ENCODE measurements at places on chromosomes 16 and 17.
A peak's percentile ranks its signal among the peaks of the same experiment; 100 is the strongest.

DNA sequence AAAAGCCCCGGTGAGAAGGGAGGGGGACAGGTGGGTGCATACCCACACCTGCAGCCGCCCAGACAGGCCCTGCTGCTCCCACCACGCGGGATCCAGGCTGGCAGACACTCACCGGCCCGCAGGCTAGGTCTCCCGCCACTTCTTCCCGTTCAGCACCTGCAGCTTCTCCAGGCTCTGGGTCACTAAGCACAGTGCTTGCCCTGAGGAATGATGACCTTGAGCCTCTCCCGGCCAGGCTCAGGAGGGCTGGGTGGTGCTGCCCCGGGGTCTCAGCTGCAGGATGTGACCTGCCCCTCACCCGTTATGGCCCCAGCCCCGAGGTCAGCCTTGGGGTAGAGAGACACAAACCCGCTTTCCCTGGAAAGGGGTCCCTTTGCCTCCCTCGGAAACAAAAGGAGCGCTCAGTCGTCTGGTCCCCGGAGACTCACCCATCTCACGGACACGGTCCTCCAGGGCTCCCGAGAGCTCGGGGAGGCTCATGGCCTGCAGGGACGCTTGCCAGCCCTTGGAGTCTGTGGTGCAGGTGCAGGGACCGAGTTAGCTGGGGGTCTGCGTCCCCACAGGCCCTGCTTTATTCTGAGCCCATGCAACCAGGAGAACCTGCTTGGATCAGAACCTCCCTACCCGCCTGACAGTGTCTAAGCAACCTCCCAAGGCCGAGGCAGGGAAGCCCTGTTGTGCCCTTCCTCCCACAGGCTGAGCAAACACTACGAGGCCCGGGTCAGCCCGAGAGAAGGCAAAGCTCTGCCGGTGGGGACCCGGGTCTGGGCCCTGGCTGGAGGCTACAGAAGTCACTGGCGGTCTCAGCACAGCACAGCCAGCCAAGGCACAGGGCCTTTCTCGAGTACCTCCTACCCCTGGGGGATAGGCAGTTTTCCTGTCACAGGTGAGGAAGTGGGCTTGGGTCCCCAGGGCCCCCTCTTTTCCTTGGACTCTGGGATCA is 3.8 kb downstream of the NUDT16L1 start:
- DNase-seq: no peak

DNA sequence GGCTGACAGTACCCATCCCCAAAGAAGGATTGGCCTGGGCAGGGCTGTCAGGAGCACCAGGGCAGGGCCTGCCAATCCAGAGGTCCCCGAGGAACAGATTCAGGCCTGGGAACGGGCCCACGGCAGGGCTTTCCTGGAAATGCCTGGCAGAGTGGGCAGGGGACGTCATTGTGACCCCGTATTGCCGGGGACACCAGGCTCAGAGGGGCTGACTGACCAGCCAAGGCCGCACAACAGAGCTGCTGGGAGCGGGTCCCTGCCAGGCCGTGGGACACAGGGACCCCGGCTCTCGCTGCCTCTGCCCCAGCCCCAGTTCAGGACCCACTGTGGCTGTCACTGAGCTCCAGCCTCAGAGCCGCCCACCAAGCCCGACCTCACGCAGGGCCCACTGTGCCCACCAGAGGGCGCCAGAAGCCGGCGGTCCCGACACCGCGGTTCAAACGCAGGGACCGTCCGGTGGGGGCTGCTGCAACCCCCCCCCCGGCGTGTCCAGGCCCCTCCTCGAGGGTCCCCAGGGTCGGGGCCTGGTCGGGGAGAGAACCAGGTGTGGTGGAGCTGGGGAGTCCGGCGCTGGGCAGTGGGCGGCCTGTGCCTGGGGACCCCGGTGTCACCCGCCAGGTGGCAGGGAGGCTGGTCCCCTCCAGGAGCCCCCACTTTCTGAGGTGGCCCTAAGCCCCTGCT is 15.2 kb upstream of the SSTR5 start:
- DNase-seq: peak; percentile 51

DNA sequence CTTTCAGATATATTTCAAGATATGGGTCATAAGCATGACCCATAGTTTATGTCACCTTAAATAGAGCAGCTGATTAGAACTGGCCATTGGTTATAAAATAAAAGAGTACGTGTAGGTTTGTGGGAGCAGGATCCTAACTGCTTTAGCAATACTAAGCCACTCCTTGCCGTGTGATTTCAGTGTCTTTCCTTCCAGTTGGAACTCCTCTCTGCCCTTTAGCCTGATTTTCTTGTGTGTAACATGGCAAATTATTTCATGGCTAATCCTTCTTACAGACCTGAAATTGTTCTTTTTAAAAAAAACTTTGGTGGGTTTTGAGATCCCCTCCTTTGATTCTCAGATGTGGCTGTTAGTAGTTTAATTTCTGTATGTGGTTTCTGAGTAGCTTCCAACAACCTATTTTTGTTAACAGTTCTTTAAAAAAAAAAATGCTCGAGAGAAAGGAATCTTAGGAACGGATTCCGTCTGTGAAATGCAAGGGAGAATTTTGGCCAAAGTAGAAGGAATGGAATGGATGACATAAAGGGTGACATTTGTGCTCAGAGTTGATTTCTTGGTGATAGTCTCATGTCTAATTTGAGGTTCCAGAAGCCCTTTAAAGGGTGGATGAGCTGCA is 39.9 kb downstream of the DHRS7B start:
- no peak for DNase-seq

- DNase-seq: no peak
Observed at GRCh38 chr16:11795887-11796226, 1.2 kb downstream of the ZC3H7A start.

GRCh38 chr16:89437251-89437987 is 52.9 kb downstream of the ANKRD11 start:
- DNase-seq: no peak

GRCh38 chr17:7441266-7441665 is 2.0 kb downstream of the FGF11 start:
- DNase-seq: no peak

DNA sequence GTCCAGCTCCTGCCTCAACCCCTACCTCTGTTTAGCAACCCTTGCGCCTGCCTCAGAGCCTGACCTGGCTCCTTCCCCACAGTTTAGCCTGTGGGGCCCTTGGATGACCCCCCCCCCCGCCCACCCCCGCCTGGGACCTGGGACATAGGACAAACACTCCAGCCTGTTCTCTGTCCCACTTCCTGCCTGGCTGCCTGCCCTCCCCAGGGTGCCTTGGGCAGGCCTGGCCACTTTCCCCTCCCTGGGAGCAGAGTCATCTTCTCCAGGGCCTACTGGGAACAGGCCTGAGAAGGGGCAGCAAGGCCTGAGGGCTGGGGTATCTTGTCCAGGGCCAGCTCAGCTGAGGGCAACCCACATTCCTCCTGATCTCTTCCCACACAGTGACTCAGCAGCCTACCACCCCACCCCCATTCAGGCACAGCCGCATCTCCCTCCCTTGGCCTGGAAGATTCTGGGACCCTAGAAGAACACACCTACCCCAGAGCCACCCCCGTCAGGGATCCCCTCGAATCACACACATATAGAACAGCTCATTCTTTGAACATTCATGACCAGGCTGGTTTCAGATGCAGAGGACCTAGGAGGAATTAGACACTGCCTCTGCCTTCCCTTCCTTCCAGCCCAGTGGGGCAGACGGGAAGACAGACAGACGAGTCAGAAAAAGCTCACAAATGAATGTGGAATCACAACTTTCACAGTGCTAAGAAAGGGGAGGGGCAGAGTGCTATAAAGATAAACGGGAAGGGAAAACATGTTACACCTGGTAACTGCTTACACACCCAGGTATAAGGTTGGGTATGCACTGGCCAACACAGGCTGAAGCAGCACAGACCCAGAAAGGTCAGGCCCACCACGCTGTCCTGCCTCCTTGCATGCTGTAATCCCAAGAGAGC is 6.0 kb downstream of the FHOD1 start:
- DNase-seq: no peak

- DNase-seq: no peak
Observed at GRCh38 chr16:28165598-28165997, 46.2 kb downstream of the XPO6 start.

- no peak for DNase-seq
Observed at GRCh38 chr16:54283725-54284318, 2.8 kb downstream of the IRX3 start.

Measured in CD4-positive, alpha-beta T cell treated with Interleukin-15 for 4 hours (primary cell).